CMK (cell line): ENCODE measurements at places on chromosomes 7 and 10.

- no peak for DNase-seq
These were observed 181.7 kb upstream of the RHOBTB1 start for GRCh38 chr10:61125560-61126170.

GRCh38 chr10:17237915-17238444 lies 9.9 kb downstream of the VIM start:
- no peak for DNase-seq

DNA sequence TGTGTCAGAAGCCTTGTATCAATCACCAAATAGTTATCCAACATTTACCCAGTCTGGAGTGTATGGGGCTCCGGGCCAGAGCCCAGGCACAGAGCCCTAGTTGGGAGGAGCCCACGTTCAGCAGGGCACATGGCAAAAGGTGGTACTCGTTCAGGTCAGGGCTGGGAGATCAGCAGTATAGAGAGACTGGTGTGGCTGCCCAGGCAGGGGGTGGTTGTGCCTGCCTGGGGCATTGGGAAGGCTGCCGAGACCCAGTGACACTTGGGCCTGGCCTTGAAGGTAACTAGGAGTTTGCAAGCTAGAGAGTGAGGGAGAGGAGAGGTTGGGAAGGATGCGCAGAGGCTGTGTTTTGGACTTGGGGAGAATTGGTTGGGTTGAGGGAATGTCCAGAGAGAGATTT lies 48.9 kb upstream of the IGFBP3 start:
- no peak for DNase-seq

DNA sequence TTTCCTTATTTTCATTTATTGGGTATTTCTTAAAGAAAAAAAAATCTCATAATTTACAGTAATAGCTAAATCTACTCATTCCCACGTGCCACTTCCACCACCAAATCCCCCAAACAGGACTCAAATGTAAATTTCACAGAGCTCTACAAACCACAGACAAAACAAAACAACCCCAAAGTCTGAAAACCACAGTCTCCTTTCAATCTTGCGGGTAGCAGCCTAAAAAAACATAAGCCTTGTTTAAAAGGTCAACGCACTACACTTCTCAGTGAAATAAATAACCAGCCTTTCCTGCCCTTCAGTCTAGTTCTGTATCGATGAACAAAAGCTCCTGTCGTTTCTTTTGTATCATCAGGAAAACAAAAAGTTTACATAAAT lies 121.8 kb upstream of the AFAP1L2 start:
- DNase-seq = no peak

- DNase-seq = no peak
These were observed 10.4 kb upstream of the EIF3A start for GRCh38 chr10:119090968-119091367.

GRCh38 chr7:77550586-77550985 lies 13.5 kb downstream of the PTPN12 start:
- no peak for DNase-seq

DNA sequence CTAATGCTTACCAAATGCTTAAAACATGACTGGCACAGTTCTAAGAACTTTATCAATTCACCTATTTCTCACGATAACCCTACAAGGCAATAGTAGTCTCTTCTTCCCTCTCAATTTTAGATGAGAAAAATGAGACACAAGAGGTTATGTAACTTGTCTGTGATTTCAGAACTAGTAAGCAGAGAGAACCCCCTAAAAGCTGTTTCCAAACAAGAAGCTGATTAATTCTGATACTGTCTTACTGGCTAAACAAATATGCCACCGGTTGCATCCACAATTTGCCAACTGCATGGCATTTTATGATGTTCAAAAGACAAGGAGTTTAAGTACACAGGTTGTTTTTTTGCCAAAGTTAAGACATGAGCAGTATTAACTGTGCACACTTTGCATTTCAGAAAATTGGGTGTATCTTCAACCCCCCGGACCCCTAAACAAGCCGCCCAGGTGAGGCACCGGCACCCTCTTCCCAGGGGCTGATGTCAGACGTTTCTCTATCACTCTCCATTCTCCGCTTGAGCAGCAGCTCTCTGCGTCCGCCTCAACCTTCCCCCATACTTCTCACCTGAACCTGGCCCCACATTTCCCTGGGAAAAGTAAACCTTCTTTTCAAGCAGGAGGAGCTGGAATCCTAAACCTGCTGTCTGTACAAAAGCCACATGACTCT lies 21.7 kb downstream of the RSU1 start:
- no peak for DNase-seq

DNA sequence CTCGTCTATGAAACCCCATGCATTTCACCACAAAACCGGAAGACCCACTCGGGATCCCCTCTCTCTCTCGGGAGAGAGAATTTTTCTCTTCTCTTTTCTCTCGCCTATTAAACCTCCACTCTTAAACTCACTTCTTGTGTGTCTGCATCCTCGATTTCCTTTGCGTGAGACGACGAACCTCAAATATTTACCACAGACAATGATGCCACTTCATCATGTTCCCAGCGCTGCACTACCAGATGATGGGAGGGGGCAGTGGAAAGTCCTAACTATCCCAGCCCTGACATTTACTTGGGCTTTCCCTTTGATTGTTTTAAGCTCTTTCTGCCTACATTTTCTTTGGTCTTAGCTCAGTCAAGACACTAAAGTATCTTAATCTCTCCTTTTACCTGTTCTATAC lies 906.7 kb downstream of the GRID1 start:
- no peak for DNase-seq

GRCh38 chr7:115293628-115294240 lies 371.8 kb downstream of the MDFIC start:
- no peak for DNase-seq

- no peak for DNase-seq
These were observed 665.0 kb upstream of the MGMT start for GRCh38 chr10:128802062-128802461.

DNA sequence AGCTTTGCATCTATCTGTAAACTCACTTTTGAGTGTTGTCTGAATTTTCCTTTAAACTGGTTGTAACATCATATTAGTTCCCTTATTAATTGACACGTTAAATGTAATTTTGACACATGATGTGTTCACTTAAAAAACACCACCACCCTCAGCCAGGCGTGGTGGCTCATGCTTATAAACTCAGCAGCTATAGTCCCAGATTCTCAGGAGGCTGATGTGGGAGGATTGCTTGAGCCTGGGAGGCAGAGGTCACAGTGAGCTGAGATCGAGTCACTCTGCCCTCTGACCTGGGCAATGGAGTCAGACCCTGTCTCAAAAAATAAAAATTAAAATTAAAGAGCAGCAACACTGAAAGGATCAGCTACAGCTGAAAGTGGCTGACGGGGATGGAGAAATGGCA lies 60.0 kb upstream of the CYTH3 start:
- no peak for DNase-seq
